ENCODE measurements at places on chromosomes 1 and 21.

GRCh38 chr1:31390071-31390470, 17.2 kb upstream of the FABP3 start:
- no peak for DNase-seq

DNA sequence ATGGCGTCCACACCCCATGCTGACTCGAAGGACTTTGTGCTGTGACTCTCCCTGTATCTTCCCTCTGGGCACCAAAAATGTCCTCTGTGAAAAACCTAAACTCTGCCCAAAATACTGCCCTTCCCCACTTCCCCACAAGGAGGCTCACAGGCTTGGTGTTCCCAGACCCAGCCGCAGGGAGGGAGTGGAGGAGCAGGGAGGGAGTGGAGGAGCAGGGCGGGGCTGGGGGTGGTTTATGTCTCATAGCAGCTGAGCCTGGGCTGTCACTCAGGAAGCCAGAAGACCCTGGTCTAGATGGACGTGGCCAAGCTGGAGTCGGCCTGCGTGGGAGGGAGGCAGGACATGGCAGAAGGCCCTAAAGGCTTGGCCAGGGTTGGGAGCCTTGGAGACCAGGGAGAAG, 461.7 kb downstream of the PTPRU start:
- DNase-seq: no peak

GRCh38 chr1:24949331-24949881, 19.3 kb upstream of the RUNX3 start:
- no peak for DNase-seq

DNA sequence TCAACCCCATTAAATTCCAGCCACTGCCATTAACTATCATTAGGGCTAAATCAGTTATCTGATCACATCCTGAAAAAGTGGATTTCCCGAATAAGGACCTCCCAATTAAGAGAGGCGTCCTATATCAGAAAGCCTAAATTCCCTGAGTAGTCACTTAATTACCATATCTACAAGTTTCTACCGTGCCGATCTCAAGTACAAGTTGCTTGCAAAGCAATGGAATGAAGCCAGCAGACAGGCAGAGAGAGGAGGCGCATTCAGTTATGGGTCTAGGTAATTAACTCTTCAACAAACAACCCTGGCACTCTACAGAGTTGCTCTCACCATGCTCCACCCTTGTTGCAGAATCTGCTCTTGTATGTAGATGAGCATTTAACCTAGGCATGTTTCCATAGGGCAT, 494.6 kb upstream of the RUNX1 start:
- no peak for DNase-seq

DNA sequence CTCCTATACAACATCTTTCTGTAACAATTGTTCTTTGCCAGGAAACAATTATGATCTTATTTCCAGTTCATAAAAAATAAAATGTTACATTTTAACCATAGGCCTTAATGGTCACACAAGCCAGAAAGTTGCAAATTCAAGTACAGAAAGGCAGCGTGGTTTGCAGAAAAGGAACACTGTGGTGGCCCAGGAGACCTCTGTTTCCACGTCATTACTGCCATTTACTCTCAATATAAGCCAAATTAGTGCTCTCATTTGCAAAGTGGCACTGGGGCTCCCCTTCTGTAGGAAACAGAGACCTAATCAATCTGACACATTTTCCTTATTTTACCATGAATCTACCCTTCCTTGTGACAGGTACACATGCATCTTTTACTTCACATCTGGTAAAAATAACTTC, 79.3 kb upstream of the TLR5 start:
- DNase-seq: no peak

DNA sequence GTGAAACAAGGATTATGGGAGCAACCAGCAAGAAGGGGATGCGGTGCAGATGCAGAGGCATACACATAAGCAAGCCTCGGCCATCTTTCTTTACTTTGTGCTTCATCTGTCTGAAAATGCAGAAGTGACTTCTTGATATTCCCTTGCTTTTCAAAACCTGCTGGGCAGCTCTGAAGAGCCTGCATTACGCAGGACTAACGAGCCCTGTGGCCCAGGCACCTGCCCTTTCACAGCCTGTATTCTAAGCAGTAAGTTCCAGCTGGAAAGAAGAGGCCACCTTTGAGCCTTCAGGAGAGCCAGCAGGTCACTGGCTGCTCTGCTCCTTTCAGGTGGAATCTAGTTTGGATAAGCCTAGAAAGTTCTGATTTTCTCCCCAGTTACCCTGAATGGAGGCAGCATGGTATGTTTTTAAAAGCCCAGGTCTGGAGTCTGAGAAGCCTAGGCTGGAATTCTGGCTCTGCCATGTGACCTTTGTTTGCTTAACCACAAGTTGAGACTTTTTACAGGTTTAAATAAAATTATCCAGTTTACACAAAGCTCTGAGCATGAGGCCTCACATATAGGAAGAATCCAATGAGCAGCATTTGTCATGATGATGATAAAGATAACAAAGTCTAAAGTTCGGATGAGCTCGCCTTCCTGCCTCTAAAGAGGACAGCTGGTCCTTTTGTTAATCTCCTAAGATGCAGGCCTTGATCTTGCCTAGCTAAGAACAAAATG, 122.9 kb downstream of the UBR4 start:
- no peak for DNase-seq

GRCh38 chr1:167911413-167911812, 2.5 kb downstream of the ADCY10 start:
- DNase-seq: no peak

GRCh38 chr1:6259491-6260362, 1.2 kb downstream of the GPR153 start:
- DNase-seq: no peak

DNA sequence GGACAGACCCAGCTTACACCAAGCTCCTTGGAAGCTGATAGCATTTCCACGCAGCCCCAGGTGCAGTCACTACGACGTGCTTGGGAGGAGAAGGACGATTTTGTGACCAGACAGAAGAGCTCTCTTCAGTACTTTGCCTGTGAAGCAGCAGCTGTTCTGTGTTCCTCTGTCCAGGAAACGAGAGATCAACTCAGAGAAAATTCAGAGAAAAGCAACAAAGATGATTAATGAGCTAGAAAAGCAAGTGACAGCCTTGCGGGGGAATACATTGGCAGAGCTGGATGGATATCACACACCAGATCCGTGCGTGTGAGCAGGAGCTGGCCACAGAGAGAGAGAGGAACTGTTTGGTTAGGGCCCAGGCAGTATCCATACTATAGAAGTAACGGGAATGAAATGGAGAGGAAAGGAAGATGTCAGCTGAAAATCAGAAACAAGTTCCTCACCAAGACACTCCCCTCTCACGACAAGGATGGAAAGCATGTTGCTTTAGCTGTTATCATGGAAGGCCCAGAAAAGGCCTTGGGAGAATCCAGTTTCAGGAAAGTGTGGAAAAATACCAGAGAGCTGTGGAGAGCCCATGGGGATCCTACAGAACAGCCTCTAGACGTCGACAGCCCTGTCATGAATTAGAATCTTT, 106.2 kb downstream of the TOMM20 start:
- DNase-seq: no peak

GRCh38 chr1:12136916-12137610, 29.7 kb upstream of the TNFRSF1B start:
- no peak for DNase-seq
